ENCODE measurements at places on chromosomes 5 and 9.

DNA sequence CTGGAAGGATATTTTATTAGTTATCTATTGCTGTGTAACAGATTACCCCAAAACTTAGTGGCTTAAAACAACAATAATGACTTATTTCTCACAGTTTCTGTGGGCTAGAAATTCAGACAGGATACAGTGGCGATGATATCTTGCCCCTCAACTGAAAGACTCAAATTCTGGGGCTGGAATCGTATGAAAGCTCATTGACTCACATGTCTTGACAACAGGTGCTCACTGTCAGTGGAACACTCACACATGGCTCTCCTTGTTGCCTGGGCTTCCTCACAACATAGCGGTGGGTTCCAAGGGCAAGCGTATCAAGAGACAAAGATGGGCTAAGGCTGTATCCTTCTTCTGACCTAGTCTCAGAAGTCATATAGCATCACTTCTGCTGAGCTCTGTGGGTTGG lies 3.7 kb upstream of the GNPDA1 start:
- no peak for DNase-seq

DNA sequence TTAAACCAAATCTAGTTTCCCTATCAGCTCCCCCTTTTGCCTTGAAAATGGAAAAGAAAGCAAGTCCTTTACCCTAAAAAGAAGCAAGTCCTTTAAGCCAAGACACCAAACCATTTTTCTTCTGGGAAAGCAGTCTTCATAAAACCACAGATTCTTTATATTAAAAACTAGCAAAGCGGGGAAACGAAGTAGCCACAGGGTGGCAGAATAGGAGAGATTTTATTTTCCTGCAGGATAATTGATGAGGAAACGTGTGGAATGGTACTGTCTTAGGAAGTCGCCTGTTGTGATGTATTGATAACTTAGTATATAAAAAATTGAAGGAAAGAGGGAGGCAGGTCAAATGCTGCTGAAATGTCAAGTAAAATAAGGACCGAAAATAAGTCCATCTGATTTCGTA lies 41.1 kb downstream of the ZNF883 start:
- no peak for DNase-seq

- no peak for DNase-seq
These were observed 7.6 kb upstream of the PPP1R26 start for GRCh38 chr9:135471791-135472640.

GRCh38 chr5:68242743-68243142 lies 27.2 kb downstream of the PIK3R1 start:
- no peak for DNase-seq

DNA sequence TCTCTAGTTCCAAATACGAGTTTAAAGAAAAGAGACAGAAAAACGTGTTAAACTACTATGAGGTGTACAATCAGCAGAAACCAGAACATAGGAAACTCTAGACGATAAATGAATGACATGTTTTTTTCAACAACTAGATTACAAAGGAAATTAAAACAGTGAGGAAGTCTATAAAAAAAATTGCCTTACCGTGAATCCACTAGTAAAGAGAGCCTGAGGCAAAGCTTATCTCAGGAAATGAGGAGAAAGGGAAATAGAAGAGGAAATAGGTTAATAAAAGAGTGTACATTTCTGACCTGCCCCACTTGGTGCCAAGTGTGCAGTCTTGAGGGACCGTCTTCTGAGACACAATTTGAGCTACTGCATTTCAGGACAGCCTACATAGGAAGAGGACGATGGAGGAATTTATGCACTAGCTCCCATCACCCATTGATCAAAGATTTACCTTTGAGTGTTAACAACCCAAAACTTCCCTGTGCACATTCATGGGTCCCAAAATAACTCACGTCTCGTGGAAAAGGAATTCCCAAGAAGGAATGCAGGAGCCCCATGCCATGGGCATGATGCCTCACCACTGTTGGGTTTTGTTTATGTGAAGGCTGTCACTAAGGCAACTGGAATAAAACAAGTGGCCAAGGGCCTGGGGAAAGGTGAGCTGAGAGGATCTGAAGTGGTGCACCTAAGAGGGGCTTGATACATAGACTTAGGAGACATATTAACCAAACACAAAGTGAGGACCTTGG lies 53.6 kb upstream of the SLC1A3 start:
- DNase-seq = no peak

DNA sequence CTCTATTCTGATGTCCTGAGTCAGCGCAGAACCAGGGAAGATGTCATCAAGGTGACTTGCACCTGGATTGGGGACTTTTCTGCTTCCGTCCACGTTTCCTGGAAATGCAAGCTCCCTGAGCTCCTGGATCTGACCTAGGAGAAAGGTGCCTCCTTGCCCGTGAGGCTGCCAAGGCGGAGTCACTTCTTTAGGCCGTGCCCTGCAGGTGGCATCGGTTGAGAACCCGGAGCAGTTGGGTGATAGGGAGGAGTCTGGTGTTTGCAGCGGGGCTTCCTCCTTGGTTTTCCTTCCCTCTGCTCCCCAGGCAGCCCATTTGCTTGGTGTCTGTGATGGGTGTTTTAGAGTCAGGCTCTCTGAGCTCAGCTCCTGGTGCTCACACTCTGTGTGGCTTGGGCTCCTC lies 15.2 kb downstream of the NANS start:
- no peak for DNase-seq

DNA sequence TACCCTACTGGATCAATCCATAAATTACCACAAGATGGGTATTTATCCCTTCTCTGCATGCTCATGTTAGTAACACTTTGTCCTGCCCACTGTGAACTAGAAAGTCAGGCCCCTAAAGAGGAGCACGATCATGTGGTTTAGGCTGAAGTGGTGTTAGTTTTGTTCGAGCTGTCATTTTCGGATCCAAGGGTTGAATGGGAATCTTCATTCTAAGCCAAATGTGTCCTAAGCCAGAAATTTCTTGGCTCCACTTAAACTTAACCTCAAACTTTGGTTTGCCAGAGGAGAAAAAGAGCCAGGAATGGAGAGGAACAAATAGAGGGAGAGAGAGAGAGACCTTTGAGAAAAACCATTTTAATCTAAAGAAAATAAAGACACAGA lies 837.7 kb upstream of the ZNF608 start:
- no peak for DNase-seq

DNA sequence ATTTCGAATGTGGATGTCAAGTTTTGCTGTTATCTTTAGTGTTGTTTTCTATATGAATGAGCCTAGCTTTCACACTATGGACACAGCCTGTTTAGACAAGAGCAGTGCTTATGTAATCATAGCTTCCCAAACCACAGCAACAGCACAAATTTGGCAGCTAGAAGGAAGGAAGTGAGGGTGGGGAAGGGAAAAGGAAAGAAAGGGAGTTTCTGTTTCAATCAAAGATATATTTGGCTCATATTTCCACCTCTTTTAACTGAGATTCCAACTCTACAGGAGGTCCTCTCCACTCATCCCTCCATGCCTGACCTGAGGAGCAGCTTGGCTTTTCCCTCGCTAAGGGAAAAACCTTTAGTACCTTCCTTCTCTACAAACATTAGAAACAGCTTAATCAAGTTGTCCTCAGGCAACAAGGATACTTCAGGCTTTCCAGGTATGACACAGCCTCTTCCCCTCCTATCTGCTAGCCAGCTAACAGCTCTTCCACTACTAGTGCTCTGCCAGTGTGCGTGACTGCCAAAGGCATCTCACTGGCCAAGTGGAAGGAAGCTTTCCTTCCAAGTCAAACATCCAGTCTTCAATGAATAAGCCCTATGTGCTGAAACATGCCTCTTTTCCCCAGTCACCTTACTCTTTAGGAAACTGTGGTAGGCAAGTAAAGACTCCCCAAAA lies 268.6 kb upstream of the PTGER4 start:
- DNase-seq = no peak

- no peak for DNase-seq
These were observed 34.2 kb upstream of the HSD17B4 start for GRCh38 chr5:119417891-119418605.

DNA sequence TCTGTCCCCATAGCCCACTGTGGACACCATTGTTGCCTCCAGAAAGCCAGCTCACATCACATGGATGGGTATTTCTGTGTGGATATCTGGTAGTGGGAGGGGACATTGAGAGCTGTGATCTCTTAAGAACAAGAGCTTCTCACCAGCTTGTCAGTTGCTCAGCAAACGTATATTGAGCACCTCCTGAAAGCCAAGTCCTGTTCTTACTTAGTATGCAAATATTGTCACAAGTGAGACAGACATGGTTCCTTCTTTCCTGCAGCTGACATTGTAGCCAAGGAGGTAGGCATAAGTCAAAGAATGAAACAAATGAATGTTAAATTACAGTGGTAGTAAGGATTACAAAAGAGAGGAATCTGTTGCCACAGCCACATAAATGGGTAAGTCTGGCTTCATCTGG lies 3.8 kb downstream of the TCOF1 start:
- DNase-seq = no peak

- DNase-seq = no peak
These were observed 802.8 kb downstream of the NR2F1-AS1 start for GRCh38 chr5:92778261-92778660.

DNA sequence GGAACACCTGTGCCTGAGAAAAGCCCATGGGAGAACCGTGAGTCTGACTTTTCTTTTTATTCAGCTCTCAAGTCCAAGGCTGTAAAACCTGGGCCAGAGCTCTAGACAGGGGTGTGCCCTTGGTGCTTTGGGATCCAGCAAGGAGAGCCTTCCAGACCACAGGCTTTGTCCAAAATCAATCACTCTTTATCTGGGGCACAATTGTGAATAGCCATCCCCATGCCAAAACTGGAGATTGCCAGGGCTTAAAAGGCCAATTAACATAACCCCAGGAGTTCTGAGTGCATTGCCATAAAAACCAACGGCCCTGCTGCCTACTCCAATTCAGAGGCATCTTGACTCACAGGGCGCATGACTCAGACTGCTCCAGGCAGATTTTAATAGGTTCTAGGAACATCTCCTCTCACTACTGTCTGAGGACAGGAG lies 391.8 kb downstream of the ARHGEF28 start:
- DNase-seq = no peak
